ENCODE measurements at places on chromosomes 1 and 21.

- DNase-seq: no peak
Observed at GRCh38 chr1:2351723-2352122, 39.6 kb downstream of the MORN1 start.

GRCh38 chr1:97996880-97997279 is 76.0 kb upstream of the DPYD start:
- DNase-seq: no peak

DNA sequence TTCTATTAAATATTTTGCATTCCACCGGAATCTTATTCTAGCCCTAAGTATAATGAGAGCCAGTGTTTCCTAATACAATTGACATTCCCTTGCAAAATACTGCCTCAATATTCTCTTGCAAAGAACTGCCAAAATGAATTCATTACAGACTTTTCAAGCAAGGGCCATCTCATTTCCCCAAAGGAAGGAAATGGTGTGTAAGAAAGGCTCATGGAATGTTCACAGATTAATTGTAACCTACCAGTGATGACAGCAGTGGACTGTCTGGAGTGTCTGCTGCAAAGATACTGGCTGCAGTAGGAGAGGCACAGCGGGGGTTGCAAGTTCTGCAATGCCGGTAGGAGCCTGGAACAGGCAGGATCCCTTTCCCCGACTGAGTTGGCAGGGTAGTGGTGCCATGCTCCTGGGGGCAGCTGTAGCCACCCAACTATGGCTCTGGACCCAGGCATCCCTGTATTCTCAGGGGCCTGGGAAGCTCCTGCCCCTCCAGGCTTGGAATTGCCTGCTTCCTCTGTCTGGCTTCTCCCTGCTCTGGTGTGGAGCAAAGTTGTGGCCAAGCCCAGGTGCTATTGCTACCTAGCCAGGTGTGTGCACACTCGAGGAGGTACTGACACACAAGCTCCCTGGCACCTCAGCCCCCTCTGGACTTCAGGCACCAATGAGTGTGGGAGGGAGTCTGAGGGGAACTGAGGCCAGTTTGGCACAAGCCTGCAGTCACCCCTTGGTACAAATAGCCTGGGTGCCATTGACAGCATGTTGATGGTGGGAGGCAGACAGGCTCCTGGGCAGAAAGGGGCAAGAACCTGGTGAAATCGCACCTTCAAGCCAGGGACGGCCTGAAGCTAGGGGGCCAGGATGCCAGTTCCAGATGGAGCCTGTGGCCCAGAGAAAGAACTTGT is 1371.0 kb downstream of the KCNT2 start:
- DNase-seq: no peak

GRCh38 chr21:14981246-14981645 is 83.6 kb downstream of the NRIP1 start:
- no peak for DNase-seq

- no peak for DNase-seq
Observed at GRCh38 chr1:54723985-54724384, 8.3 kb downstream of the TTC4 start.

DNA sequence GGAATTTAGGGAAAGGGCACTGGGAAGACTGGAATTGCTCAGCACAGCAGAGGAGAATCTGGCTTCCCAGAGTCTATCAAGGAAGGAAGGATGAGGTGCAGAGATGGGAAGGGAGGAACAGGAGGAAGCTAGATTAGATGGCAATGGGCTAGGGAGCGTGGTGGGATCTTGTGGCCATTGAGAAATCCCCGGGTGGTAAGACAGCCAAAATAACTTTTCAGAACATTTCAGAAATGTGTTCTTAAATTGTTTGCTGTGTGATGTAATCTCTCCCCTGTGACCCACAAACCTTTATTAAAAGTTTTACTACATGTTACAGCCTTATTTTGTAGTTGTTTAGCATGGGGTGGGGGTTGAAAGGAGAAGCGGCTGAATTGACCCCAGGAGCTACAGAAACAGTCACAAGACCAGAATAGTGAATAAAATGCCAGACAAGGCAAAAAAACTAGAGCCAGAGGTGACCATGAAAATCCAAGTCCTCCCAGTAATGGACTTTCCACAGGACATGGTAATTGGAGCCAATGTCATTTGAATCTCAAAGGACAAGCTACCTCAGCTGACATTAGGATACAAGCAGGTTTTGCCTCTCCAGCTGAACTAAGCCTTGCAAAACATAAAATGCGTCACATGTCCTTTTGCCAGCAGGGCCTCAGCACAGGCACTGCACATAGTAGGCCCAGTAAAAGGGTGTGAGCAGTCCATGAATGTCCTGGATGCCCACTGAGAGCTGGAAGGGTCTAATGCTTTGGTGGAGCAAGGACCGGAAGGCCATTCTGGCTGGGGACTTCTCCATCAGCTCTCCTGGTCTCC is 980 bp upstream of the AHCYL1 start:
- no peak for DNase-seq

DNA sequence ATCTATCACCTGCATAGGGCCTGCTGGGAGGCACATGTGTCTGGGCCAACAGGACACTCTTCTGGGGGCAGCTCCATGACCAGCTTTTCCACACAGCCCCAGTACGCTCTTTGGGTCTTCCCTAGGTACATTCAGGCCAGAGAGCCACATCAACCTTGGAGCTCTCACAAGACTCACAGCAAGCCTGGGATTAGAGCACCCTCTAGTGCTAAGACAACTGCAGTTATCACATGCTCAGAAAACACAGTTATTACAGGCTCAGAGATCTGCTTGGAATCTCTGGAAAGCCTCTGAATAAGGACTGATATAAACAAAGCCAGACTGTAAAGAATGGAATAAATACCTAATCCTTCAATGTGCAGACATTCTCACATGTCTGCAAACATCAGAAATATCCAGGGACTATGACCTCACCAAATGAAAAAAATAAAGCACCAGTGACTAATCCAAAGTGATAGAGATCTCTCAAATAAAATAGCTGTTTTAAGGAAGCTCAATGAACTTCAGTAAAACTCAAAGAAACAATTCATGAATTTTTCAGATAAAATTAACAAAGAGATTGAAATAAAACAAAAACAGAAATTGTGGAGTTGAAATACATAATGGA is 563.9 kb upstream of the NR5A2 start:
- no peak for DNase-seq
